Activated CD4-positive, alpha-beta T cell treated with anti-CD3 and anti-CD28 coated beads, Interleukin-2, amount 50 U/mL, for 24 hours (primary cell): ENCODE measurements at places on chromosomes 5 and 9.

- DNase-seq = no peak
Observed at GRCh38 chr5:29972597-29972996, 1220.9 kb upstream of the CDH6 start.

DNA sequence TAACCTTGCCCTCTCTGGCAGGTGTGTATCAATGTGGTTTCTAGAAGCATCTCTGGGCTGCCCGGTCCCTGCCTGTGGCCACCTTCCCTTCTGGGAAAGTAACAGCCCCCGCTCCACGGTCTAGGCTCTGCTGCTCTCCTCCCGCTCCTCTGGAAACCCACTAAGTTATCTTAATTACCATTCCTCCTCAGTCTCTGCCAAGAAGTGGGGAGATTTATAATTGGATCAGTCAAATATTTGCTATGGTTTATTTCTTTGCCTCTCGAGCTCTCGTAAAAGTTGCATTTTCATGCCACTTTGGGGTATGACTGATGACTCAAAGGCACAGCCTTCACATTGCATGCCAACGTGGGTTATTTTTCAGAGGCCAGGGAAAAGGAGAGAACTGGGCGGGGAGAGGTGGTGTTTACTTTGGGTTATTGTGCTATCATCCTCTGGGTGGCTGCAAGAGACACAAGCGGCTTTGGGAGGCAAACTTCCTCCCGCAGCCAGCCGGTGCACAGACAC is 205.3 kb upstream of the WWC1 start:
- DNase-seq = no peak

DNA sequence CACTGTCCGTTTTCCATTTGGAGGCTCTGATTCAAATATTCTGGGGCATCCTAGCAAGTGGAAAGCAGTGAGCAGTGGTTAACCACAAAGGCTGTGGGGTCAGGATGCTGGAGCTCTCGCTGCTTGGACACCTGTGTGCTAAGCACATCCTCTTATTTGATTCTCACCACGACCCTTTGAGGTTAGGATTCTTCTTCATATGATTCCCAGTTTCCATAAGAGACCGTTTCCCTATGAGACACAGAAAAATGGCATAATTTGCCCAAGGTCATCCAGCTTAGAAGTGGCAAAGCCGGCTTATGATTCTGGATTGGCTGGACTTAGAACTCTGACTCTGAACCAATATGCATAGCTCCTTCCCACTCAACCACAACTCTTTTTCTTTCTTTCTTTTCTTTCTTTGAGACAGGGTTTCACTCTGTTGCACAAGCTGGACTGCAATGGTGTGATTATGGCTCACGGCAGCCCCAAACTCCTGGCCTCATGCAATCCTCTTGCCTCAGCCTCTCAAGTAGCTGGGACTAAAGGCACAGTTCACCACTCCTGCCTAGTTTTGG is 207.7 kb downstream of the TTLL11 start:
- DNase-seq = no peak

GRCh38 chr5:60843386-60843935 is 608 bp downstream of the ELOVL7 start:
- DNase-seq = no peak
